ENCODE measurements at places on chromosomes 4 and X.

- DNase-seq: no peak
Measured at GRCh38 chr4:154985673-154986072, 204.6 kb downstream of the RBM46 start.

DNA sequence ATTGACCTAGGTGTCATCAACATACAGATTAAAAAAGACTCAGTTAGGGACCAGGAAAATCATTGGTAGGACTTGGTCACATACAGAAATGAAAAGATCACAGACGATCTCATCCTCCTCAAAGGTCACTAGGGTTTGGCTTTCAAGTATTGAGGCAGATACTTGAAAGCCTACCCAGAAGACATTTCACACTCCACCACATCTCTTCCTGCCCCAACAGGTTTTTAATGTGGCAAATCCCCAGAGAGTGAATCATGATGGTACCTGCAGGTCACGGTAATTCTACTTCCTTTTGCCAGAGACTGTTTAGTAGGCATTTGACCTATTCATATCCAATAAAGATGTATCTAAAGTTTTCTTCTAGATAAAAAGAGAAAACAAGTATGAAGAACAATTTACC is 44.1 kb downstream of the INPP4B start:
- DNase-seq: no peak

DNA sequence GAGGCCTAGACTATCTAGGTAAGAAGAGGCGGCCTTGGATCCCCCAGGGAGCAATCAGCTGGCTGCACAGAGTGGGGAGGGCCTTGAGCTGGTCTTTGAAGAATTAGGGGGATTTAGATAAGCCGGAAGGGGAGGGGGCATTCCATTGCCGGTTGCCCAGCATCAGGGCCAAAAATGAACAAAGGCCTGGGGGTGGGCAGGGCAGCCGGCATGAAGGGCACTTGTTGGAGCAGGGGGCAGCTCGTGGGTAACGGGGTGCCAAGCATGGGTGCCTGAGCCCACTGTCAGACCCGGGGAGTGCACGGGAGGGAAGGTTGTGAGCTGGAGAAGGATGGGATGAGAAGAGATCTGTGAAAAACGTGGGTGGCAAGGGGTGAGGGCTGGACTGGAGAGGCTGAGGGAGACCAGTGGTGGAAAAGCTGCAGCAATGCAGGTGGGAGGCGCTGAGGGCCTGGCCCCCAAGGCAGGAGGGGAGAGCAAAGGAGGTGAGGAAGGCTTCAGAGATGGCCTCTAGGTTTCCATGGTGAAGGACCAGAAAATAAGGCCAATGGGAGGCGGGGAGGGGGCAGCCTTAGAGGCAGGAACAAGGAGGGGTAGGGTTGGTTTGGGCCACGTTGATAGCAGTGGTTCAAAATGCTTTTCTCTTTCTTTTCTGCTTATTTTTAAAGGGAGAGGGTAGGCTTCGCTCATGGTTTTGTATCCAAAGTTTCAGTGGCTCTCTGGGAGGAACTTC is 8.6 kb downstream of the KLF3 start:
- DNase-seq: no peak

DNA sequence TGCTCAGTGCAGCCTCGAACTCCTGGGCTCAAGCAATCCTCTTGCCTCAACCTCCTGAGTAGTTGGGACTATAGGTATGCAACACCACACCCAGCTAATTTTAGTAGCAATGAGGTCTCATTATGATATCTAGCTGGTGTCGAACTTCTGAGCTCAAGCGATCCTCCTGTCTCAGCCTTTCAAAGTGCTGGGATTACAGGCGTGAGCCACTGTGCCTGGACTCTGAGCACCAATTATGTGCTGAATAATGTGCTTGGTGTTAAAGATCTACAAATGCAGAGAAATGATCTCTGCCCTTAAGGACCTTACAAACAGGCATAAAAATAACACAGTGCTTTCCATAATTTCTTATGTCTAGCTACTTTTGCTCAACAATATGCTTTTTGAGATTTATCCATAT is 129.0 kb upstream of the CBR4 start:
- DNase-seq: no peak

DNA sequence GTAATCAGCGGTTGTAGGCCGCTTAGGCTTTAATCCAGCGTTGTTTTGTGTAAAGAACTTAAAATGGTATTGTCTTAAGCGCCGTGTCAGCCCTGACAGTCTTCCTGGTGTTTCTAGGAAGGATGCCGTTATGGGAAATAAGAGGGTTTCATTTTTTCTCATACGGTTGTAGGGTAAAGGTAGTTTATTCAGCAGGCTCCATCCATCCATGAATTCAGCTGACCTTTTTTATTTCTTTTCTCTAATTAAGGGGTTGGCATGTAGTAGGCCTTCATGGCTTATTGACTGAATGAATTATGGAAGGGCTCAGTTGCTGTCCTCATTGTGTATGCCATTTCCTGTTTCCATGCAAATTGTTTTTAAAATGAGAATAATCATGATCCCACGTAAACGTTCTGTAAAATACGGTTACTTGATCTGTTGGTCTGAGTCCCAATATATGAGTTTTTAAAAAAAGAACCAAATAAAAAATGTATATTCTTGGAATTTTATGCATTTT is 693 bp downstream of the OCIAD1 start:
- no peak for DNase-seq

DNA sequence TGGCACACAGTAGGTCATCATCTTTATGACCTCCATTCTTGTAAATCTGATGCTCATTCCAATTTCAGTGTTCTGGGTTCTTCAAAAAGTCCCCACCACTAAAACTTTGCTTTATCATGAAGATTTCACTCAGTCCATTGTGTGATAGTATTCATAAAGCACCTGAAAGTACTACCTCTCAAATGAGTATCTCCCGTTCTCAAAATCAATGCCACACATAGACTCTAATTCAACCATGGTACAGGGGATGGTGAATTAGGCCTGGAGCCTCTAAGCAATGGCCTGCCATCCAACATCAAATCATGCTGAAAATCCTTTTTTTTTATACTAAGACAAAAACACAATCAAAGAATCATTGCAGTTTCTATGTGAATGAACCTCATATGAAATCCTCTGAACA is 19.4 kb upstream of the WAS start:
- no peak for DNase-seq

Data from NCI-H1436 treated with DMSO at 0.1 percent for 48 hours (cell line).